Panc1 (cell line): ENCODE measurements at places on chromosomes 4 and X.

GRCh38 chrX:2848871-2849301, 20.2 kb downstream of the GYG2 start:
- DNase-seq = no peak

DNA sequence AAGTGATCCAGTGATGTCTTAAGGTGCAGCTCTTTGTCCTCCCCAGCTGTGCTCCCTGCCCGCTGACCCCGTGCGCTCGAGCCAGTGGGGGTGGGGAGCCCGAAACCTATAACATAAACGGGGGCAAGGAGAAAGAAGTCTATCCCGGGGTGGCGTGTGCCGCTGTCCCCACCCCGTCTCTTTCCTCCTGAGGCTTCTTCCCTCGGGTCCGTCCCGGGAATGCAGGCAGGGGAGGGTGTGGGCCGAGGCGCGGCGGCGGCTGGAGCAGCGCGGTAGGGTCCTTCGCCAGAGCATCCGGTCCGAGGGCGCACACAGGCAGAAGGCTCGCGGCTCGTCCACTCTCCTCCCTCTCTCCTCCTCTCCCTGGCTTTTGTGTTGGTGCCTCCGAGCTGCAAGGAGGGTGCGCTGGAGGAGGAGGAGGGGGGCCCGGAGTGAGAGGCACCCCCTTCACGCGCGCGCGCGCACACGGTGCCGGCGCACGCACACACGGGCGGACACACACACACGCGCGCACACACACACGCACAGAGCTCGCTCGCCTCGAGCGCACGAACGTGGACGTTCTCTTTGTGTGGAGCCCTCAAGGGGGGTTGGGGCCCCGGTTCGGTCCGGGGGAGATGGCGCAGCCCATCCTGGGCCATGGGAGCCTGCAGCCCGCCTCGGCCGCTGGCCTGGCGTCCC, at the start of gene RAB33A:
TSS of gene RAB33A (plus strand) at position 517 of the 681 bp plus-strand sequence. CDS start at position 618, 101 bp downstream.
- no peak for DNase-seq

DNA sequence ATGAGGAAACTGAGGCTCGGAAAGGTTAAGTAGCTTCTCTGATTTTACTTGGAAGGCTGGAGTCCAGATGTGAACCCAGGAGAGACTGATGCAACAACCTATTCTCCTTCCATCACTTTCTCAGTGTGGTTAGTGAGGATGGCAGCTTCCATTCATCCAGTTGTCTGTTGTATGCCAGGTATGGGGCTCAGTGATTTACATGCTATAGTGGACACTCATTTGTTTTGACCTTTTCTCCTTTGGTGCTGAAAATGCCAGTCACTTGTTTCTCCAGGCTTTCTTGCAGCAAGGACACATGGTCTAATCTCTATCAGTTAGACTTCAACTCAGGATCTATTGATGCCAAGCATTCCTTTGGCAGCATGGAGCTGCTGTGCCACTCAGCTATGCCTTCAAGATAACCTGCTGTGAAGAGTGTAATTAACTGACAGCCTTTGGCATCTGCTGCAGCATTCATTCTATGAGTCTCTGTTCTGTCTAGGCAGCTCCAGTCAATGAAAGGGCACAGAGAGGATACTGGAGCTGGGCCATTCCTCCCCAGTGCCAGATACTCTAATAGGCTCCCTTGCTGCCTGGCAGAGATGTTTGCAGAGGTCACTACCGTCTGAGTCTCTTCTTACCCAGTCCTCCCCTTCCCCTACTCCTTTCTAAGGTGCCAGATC, 11.0 kb upstream of the CWH43 start:
- no peak for DNase-seq

GRCh38 chr4:164571593-164572390, 182.1 kb upstream of the SMIM31 start:
- DNase-seq = no peak

- no peak for DNase-seq
Measured at GRCh38 chrX:17829566-17829965, 31.5 kb downstream of the RAI2 start.

- DNase-seq = no peak
Measured at GRCh38 chr4:24024157-24024556, 134.3 kb upstream of the PPARGC1A start.

DNA sequence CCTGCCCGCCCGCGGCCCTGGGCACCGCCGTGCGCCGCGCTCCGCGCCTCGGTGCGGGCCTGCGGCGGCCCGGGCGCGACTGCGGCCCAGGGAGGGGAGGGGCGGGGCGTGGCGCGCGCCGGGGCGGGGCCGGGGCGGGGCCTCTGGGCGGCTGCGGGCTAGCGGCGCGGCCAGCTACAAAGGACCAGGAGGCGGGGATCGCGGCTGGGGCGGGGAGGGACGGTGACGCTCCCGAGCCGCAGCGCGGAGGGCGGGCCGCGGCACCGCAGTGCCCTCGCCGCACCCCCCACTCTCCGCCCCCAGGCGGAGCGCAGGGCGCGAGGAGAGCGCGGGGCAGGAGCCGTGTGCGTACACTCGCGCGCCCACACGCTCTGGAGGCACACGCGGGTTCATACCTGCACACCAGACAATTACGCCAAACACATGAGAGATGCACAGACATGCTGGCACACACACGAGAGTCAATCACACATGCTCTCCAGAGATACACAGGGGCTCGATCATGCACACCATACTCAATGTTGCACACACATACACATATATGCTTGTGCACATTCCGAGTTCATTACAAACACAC, at the start of gene CRMP1:
TSS of gene CRMP1 (minus strand) at position 83 of the 577 bp plus-strand sequence. CDS start 117 bp downstream, outside the sequence.
- no peak for DNase-seq

GRCh38 chrX:144681501-144681900, 565.8 kb upstream of the SPANXN1 start:
- DNase-seq = no peak

- no peak for DNase-seq
Measured at GRCh38 chr4:188005561-188005960, 10.0 kb downstream of the ZFP42 start.

DNA sequence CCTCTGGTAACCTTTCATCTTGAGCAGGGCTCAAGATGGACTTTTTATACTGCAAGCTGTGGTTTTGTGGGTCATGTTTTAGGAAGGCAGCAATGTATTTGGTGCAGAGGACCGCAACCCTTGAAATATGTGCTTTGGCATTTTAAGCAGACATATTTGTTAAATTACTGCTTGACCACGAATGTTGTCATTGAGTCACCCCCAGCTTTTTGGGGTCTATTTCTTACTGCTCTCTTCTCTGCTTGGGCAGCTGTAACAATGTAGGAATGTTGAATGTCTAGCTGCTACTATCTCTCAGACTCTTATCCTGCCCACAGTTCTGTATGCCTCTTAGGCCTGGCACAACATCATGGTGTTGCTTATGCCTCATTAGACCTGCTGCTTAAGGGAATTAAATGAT, 6.0 kb downstream of the RBPJ start:
- DNase-seq = no peak

GRCh38 chr4:100168521-100168920, 21.7 kb downstream of the DDIT4L start:
- no peak for DNase-seq

DNA sequence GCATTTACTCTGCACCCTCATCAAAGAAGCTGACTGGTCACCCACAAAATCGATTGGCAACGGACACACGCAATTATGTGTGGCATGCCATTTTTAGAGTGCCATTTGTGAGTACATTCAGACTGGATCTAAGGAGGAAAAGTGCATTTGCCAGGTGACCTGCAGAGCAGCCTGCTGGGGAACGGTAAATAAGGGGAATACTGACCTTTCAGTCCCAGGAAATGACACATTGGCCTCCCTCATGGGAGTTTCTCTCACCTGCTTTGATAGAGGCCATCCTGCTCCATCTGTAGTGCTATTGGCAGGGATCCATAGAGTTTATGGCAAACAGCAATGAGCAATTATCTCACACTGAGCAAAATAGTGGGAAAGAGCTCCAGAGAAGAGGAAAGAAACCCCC, 127.8 kb downstream of the DDX53 start:
- no peak for DNase-seq

- peak; percentile 56 for DNase-seq
Measured at GRCh38 chrX:63250253-63250868, 100.8 kb downstream of the SPIN4 start.

DNA sequence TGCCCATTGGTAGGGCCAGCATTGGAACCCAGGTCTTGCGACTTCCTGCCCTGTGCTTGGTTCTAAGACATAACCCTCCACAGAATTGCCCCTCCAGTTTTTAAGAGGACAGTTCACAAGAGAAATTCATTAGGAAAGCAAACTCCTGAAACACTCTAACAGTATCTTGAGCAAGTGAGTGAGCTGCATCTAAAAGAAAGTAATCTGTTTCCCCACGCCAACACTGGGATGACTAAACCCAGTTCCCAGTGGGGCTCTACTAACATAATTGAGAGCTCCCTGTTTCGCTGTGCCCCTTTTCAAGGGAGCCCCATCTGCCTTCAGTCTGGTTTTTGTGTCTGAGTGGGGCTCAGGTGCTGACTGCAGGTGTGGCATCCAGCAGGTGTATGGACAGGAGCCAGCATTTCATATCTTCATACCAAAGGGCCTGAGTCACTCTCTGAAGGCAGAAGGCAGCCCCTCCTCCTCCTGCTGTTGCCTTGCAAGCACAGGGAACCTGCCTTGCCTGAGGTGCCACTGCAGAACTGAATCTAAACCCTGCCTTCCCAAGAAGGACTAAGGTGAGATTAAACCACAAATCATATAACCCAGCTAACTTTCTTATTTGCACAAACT, 8.0 kb downstream of the AMOT start:
- DNase-seq = no peak

DNA sequence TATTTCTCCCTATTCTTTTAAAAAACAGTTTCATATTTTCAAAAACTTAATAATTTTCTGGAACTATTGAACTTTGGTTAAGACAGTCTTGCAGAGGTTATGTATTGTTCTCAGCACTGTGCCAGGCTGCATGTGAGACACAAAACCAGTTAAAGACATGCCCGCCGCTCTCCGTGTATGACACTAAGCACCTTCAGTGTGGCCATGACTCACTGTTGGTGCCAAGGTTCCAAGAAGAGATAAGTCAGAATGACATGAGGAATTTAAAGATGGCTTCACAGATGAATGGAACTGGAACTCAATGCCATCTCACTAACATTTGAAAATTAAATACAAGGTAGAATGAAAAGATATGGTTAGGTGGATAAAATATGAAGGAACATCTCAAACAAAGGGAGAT, 525.5 kb upstream of the ZFP42 start:
- DNase-seq = no peak

GRCh38 chr4:78207951-78208350, 150.8 kb downstream of the FRAS1 start:
- DNase-seq = no peak

GRCh38 chr4:53478671-53479456, 101.4 kb downstream of the FIP1L1 start:
- DNase-seq = no peak

DNA sequence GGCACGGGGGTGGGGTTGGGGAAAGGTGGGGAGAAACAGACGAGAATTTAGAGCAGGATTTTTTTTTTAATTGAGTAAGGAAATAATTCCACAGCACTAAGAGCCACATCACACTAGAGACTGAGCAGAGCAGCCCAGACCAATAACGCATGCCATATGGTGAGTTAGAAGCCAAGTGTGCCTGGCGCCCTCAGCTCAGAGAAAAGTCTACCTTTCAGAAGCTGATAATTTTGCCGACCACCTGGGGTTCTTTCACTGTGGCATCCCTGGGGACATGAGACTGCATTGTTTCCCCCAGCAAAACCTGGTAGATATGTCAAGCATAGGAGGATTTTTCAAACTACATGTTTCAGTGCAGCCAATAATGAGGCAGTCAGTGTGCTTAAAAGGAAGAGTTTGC, 516.8 kb downstream of the SMARCA1 start:
- no peak for DNase-seq

DNA sequence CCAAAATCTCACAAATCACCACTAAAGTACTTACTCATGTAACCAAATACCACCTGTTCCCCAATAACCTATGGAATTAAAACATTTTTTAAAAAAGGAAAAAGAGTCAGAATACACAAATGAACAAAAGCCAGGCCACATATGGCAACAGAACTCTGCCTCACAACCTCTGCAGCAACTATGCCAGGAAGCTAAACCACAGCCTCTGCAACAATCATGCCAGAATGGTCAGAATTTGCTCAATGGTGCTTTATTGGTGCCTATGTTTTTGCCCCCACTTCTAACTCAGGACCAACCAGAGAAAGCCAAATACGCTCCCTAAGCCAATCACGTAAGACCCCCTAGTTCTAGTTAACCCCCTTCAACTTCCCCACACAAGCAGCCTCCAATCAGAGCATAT, 69.6 kb downstream of the HOPX start:
- DNase-seq = no peak

DNA sequence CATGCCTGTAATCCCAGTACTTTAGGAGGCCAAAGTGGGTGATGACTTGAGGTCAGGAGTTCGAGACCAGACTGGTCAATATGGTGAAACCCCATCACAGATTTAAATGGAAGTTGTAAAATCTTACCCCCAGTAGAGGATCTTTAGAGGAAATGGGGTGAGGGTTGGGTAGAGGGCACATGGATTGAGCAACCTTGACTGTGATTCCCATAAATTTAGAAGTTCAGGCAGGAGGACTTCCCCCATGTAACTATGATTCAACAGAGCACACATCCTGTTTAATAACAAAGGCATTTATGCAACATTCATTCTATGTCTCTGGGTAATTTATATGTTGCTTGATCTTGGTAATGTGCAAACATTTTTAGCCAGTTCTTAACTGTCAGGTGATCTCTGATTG, 143.1 kb downstream of the RBM47 start:
- DNase-seq = no peak

- DNase-seq = no peak
Measured at GRCh38 chr4:109010521-109010920, 247.7 kb upstream of the ETNPPL start.

DNA sequence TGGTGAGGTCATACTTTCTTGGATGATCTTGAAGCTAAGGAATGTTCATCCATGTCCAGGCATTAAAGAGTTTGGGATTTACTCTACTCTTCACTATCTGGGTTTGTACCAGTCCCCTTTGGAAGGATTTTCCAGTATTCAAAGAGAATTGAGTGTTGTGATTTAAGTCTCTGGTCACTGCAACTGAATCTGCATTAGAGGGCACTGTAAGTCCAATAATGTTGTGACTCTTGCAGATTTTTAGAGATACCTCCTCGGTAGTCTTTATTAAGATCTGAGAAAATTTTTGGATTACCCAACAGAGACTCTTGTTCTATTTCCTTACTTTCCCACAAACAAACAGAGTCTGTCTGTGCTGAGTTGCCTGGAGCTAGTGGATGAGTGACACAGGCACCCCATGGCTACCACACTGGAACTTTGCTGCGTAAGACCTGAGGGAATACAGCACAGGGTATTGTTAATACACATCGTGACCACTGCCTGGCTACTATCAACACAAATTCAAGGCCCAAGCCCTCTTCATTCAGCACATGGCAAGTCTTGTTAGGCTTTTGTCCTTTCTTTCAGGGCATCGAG, 357.1 kb upstream of the KLHL4 start:
- no peak for DNase-seq

GRCh38 chr4:115334736-115335411, 221.5 kb upstream of the NDST4 start:
- DNase-seq = no peak

DNA sequence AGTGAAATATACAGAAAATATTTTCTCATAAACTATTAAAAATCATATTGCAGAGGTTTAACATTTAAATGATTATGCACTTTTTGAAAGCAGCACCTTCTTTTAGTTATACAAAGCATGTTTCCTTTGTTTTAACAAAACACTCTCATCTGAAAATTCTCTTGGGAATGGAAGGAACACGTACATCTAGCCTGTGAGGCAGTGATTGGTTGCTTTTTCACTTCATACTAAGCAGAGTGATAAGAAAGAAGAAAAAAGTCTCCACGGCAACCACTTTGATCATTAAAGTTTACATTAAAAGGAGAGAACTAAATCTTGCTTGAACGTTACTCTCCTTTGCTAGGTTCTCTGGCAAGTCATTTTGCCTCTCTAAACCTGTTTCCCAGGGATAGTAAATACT, 41.7 kb upstream of the H2AZ1 start:
- DNase-seq = no peak

- DNase-seq = no peak
Measured at GRCh38 chr4:139774759-139775487, 109.3 kb downstream of the MGST2 start.
